Central memory CD4-positive, alpha-beta T cell (primary cell): ENCODE measurements at places on chromosomes 5 and 9.

DNA sequence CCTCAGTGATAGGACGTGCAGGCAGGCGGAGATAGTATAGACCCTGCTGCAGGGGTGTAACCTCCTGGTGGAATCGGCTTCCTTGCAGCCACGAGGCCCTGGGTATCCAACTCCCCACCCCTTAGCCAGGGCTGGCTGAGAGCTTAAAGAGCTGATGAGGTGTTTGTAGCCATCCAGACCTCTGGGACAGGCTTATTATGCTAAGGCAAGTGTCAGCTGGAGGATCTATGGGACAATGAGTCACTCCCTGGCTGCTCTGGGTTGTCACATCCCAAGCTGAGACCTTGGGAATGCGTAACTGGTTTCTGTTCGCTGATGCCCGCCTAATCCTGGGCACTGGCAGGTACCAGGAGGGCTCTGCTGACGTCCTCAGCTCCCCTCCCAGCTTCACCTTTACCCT, 38.9 kb downstream of the DAB2IP start:
- no peak for DNase-seq

DNA sequence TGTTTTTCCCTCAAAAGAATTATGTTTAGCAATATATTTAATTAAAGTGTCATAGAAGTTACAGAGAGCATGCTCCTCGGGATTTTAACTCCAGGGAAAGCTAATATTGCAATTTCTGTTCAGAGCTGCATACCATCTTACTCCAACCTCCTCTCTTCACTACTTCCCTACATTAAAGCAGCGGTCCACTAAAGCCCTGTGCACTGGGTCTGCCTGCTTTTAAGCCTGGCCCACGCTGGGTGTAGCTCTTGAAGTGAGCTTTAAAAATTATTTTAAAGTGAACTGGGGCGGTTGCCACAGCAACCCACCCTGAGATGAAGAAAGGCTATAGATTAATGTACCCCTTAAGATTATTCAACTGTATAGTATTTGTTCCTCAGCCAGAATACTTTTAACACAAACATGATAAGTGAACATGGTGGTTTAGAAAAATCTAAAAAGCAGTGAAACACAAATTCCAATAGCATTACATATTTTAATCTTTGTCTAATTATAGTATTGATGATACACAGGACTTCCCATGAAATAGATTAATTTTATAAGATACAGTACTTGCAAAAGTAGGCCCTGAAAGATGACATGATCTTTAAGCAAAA, 3.9 kb upstream of the MEF2C start:
- DNase-seq: no peak

GRCh38 chr5:56983593-56984361, 31.9 kb upstream of the MIER3 start:
- no peak for DNase-seq

DNA sequence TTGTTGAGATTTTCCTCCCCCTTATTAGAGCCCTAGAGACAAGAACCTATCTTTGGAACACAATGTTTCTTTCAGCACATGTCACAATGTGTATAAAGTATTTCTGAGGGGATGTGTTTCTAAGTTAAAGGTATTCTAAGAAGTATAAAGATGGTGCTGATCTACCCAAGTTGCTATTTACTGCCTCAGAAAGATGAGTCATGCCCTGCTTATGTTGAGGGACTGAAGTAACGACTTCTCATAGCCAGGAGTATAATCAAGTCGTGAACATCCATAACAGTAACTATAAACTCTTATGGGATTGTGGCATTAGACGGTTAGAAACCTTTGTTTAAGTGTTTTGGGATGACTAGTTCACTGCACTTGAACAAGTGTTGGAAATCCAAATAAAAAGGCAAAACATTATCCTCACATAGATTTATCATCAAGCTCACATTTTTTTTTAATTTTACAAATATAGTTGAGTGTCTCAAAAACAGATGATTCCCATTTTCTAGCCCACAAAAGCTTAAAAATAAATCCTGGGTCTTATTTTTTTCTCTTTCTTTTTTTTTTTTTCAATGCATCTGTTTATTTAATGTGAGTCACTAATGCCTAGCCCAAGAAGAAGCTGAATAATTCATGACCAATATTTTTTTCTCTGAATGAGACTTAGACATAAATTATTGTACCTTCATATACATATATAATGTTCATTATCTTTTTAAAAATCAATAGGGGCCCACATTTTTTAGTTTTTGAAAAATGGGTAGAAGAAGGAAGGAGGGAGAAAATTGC, 12.2 kb upstream of the TMEM252 start:
- no peak for DNase-seq

GRCh38 chr5:162128117-162128516, 60.5 kb downstream of the GABRG2 start:
- no peak for DNase-seq

DNA sequence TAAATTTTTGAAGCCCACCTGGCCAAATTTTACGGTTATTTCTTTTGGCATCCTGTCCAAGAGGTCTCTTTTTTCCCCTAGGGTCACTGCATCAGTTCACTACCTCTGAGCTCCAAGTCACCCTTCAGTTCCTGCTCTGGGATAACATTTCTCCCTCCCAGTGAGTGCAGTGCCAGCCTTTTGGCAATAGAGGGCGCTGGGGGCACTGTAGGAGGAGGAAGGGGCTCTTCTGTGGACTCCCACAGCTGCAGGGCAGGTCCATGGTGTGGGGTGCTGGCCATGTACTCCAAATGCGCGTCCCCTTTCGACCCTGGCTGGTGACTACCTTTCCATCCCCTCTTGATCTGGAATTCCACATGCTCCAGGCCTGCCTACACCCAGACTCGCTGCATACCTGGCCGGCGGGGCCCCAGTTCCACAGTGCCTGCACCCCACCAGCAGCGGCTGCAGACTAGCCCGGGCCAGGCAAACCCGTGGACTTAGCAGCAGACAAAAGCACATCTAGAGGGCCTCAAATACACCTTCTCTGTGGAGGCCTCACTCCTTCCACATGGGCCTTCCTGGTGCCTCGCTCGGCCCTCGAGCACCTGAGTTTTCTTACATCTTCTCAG, 20.3 kb upstream of the NINJ1 start:
- DNase-seq: peak; percentile 21

- peak; percentile 83 for DNase-seq
These were observed 30.0 kb downstream of the RAPGEF1 start for GRCh38 chr9:131709771-131710431.

GRCh38 chr9:37301042-37301853, 121.2 kb upstream of the GRHPR start:
- no peak for DNase-seq

GRCh38 chr9:127828262-127829031, 25.8 kb downstream of the FPGS start:
- no peak for DNase-seq

DNA sequence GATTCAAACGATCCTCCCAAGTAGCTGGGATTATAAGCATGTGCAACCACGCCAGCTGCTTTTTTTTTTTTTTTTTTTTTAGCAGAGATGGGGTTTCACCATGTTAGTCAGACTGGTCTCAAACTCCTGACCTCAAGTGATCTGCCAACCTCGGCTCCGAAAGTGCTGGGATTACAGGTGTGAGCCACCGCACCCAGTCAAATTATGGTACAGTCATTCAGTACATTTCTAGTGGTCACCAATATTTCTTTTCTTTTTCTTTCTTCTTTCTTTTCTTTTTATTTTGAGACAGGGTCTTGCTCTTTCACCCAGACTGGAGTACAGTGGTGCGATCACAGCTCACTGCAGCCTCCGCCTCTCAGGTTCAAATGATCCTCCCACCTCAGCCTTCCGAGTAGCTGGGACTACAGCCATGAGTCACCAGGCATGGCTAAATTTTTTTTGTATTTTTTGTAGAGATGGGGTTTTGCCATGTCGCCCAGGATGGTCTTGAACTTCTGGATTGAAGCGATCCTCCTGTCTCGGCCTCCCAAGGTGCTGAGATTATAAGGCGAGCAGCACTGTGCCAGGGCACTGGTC, 25.4 kb upstream of the DCP2 start:
- no peak for DNase-seq

DNA sequence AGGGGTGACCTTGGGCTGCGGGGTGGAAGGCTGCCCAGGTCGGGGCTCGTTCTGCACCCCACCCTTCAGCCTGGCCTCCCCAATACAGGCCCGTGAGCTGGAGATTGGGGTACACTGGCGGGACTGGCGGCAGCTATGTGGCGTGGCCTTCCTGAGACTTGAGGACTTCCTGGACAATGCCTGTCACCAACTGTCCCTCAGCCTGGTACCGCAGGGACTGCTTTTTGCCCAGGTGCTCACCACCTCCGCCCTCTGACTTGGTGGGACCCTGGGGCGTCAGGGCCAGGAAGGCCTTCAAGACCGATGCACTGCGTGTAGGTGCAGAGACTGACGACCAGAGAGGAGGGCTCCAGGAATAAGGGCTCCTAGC, 10.5 kb downstream of the ZDHHC12 start:
- no peak for DNase-seq

DNA sequence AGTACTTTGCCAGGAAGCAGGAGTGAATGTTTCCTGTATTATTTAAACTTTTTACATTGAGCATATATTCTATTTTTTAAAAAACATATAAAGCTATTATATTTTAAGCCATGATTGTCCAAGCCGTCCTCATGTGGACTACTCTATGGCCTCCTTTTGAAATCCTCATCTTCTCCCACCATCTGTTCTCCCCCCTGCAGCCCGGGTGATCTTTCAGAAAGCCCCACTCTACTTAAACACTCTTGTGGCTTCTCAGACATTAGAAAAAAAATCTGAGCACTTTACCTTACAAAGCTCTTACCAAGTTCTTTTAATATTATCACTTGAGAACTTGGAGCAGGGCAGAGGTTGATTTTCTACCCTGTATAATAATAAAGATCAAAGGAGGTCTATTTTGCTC, 95.4 kb downstream of the CAVIN4 start:
- no peak for DNase-seq

- no peak for DNase-seq
These were observed 143.0 kb downstream of the FBN2 start for GRCh38 chr5:128395073-128395472.

- DNase-seq: no peak
These were observed 466.8 kb downstream of the ARHGEF28 start for GRCh38 chr5:74092766-74093165.

GRCh38 chr5:123099514-123100151, 10.6 kb downstream of the PRDM6 start:
- no peak for DNase-seq

DNA sequence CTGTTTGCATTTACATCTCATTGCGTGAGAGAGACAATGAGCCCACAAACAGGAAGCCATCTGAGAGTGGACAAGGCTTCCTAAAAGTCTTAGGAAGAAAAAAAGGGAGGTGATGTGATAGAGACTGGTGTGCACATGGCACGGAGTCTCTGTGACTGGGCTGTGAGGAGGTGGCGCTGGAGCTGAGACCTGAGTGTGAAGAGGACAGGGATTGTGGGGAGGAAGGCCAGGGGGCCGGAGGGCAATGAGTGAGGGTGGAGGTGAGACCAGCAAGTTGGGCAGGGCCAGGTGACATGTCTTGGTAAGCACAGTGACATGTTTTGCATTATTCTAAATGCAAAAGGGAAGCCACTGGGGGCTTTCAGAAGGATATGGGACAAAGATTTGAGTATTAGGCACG, 45.0 kb downstream of the TSPAN17 start:
- DNase-seq: no peak

DNA sequence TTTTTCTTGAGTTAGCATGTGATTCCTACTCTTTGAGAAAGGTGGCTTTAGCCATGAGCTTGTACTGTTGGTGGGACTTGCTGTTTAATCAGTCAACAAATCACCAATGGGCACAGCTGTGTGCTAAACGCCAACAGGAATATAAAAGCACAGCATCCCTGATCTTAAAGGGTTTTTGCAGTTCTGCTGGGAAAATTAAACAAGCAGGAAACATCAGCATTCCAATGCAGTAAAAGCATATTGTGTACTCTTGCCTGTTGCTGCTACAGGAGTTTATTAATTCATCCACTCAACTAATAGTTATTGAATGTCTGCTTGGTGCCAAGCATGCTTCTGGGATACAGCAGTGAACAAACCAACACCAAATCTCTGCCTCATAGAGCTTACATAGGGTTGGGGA, 27.4 kb upstream of the F2RL1 start:
- no peak for DNase-seq

GRCh38 chr5:60340965-60341471, 358.9 kb downstream of the DEPDC1B start:
- DNase-seq: no peak

DNA sequence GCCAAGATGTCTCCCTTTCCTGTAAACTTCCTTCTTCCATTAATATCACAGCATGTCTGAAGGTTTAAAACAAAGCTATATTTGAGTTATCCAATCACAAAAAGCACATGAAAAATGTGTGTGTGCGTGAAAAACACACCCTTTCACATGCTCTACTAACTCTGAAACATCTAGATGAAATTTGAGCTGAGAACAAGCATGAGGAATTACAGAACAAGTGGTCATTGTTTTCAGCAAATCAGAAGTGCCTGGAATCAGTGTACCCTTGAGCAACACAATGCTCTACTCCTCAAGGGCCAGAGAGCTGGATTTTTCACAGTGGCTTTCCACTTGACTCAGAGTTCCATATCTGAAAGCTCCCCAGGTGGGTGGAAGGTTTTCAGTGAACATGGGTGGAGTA, 255.9 kb downstream of the PSAT1 start:
- DNase-seq: no peak

- no peak for DNase-seq
These were observed 509.5 kb downstream of the DTWD2 start for GRCh38 chr5:118478852-118479251.

GRCh38 chr9:123929177-123929869, 603 bp downstream of the DENND1A start:
- no peak for DNase-seq

- DNase-seq: no peak
These were observed 128.0 kb downstream of the SYK start for GRCh38 chr9:90929626-90930025.

DNA sequence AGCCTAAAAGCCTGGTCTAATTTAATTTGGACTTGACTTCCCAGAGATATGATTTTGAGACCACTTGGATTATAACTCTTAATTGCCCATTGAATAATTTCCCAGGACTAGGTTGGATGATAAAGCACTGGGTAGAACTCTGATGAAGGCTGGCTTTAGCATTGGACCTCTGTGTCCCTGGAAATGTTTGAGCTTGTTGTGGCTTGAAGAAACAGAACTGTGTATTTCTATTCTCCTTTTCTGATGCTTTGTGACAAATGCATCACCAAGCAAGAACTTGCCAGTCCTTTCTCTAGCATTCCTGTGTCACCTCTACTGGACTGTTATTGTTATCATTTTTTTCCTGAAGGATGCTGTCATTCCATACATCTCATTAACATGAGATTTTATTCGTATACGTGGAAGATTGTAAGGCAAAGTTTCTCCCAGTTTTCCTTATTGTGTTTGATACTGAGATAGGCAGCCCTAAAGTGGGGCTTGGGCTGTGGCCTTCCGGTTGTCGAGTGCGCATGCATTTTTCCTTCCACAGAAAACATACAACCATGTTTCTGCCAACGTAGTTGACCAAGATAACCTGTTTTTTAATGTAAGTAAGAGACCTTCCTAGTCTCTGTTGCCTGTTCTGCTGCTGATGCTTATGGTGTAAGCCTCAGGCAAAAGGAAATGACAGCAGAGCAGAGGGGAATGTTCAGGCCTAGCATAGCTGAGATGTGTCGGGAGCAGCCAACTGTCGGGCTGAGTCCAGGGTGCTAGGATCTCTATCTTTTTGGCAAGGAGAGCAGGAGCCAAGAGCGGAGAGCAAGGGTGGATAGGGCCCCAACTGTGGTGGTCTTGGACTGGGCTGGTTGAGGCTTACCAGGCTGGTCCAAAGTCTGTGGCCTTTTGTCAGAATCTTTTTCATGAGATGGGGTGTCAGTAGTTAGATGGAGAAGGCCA, 2.3 kb downstream of the NTRK2 start:
- no peak for DNase-seq

GRCh38 chr5:149412783-149413476, 33.8 kb upstream of the IL17B start:
- DNase-seq: no peak
